ENCODE measurements at places on chromosomes 5 and 9.
A peak's percentile ranks its signal among the peaks of the same experiment; 100 is the strongest.

- no peak for DNase-seq
These were observed 41.6 kb upstream of the SHOC1 start for GRCh38 chr9:111836311-111836710.

DNA sequence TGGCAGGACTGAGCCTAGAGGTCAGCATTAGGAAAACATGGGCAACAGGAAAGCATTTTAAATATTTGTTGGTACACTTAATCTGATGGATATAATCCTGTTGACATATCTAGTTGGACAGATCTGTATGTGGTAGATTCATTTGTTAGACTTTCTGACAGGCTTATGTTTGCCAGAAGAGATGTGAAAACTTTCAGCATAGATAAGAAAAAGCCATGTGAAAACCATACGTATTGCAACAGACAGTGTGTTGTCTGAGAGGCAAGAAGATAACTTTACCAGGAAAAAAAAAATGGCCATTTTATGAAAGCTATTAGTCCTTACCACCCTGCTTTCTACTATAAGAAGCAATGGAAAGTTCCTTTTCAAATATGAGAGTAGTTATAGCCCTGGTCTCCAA, 1902.2 kb upstream of the C9orf72 start:
- no peak for DNase-seq

GRCh38 chr5:141313711-141314110, 6.9 kb downstream of the TAF7 start:
- DNase-seq: no peak

DNA sequence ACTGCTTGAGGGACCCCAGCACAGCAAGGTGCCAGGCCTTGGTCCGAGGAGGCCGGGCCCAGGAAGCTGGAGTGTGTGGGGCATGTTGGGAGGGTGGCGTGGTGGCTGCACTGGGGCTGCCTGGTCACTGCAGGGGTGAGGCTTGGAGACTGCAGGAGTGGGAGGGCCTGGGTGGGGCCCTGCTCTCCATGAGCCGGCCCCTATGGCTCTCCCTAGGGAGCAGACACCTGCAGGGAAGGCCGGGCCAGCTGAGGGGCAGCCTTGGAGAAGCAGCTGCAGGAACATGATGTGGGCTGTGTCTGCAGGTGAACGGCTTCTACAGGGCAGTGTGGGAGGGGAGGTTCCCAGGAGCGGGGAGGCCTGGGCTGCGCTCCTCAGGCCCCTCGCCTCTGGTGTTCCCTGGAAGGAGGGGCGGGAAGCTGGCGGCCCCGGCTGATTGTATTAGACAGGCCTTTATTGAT, 41.7 kb upstream of the TMEM250 start:
- DNase-seq: no peak

- no peak for DNase-seq
These were observed 128.1 kb upstream of the RPS23 start for GRCh38 chr5:82406205-82406773.

GRCh38 chr5:52685566-52685965, 102.2 kb upstream of the ITGA1 start:
- DNase-seq: no peak

DNA sequence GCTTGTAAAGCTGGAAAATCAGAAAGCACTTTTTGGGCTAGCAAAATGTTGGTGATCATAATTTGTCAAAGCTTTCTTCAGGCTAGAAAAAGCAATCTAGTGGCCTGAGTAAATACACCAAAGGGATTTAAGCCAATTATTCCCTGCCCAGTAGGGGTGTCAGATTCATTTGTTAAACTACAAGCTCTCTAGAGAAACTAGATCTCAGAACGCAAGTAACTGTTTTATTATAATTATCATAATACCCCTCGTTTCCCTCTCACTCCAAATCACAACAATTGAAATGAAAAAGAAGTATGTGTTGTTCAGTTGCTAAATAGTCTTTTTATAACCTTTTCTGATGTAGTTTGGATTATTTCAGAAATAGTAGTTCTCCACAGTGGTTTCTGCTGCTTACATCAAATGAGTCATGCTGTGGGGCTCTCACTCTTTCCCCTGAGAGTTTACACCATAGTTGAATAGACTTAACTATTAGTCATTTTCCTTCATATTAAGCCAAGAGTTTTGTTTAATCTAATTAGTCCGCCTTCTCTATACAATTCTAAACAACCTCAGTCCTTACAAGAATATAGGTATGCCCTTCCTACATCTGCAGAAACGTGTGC, 918.6 kb upstream of the DMAC1 start:
- no peak for DNase-seq

GRCh38 chr9:112380102-112380824, at the start of gene HSDL2:
HSDL2 (plus strand) TSS chr9:112380108; CDS start chr9:112380164, 56 bp downstream.
- DNase-seq: no peak

GRCh38 chr9:70639853-70640814, 225.7 kb upstream of the KLF9 start:
- peak; percentile 96 for DNase-seq

DNA sequence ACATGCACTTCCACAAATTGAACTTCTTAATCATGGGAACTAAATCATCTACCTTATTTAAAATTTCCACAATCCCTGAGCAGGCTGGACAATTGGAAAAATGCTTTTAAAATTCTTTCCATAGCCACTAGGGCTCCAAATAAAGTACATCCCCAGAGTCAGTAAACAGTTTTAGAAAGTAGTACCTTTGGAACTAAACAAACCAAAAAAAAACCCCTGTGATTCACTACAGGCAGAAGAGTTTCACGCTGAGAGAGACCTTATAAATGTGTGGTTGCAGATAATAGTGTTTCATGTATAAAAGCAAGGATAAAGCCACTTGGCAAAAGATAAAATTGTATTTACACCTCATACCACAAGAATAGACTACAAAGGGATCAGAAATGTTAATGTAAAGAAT, 11.8 kb upstream of the HMGCR start:
- no peak for DNase-seq

DNA sequence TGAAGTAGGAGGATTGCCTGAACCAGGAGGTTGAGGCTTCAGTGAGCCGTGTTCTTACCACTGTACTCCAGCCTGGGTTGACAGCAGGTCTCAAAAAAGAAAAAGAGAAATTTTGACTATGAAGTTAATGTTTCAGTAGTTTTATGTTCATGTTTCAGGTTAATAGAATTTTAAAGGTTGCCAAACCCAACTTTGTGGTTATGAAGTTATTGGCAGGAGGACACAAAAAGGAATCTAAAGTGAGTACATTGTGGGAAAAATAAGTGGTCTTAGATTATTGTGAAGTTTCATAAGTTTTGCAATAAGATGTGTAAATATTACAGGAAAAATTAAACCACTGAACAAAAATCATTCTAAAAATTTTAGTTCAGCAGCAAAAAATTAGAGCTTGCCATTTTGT, 78.6 kb downstream of the GOLM1 start:
- no peak for DNase-seq

DNA sequence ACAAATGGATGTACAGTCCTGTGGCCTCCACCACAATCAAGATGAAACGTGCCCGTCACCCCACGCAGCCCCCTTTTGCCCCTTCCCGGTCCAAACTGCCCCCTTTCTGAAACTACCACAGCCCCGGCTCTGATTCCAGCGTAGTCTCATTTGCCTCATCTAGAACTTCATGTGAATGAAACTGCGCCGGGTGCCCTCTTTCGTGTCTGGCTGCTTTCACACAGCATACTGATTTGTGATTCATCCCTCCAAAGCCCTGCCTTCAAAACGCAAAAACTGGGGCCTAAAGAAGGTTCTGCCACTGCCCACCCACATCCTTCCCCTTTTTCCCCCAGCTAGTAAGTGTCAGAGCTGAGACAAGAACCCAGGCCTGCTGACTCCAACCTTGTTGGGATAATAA, 31.5 kb upstream of the NCS1 start:
- no peak for DNase-seq

- DNase-seq: no peak
These were observed 38.8 kb downstream of the SFXN1 start for GRCh38 chr5:175516933-175517823.

GRCh38 chr5:139682016-139682975, 34.1 kb downstream of the CXXC5 start:
- DNase-seq: no peak
